ENCODE measurements at places on chromosomes 3 and 15.

- no peak for DNase-seq
Observed at GRCh38 chr15:56988219-56988618, 69.8 kb downstream of the TCF12 start.

GRCh38 chr3:123809597-123809996 is 74.5 kb downstream of the MYLK start:
- no peak for DNase-seq

DNA sequence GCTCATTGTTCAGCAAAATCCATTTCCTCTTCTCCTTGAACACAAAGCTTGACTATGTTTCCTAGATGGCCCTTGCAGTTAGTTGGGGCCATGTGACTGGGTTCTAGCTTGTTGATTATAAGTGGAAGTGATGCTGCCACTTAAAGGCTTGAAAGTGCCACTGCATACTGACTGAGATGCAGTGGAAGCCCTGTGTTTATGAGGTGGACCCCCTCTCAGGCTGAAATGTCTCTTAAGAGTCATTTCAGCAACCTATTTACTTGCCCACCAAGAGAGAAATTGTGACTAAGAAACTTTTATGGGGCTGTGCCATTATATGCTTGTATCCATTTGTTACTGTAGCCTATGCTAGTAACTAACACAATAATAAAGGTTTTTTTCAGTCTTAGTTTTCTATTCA is 8.4 kb upstream of the ANP32A start:
- peak; percentile 57 for DNase-seq

DNA sequence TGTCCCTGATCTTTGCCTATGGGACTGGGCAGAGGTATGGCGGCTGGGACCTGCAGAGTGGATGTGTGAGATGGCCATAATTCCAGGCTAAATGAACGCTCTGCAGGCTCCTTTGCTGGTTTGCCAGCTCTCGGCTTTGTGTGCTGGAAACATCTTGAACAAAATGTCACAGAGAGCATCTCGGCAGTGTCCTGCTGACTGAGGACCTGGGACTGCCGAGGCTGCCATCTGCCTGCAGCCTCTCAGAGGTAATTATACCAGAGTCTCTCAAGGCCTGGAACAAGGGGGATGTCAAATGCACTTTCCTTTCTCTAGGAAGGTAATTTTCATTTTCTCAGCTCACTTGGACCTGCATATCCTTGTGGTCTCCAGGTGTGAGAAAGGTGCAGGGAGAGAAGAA is 354.2 kb downstream of the PDCD6IP start:
- DNase-seq = no peak

- DNase-seq = no peak
Observed at GRCh38 chr15:58694641-58695398, 54.7 kb downstream of the ADAM10 start.

DNA sequence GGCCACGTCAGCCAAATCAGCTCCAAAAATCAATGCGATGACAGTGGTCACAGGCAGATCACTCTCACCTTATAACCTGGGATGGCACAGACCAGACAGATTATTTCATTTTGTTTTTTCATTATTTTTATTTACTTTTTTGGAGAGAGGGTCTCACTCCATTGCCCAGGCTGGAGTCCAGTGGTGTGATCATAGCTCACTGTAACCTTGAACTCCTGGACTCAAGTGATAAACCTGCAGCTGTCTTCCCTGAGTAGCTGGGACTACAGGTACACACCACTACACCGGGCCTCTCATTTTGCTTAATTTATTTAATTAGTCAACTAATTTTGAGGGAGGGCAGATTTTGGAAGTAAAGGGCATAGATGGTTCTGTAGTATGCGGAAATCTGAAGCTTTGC is 51.2 kb upstream of the ICE2 start:
- DNase-seq = no peak

GRCh38 chr3:46835054-46835453 is 28.2 kb downstream of the MYL3 start:
- no peak for DNase-seq

- DNase-seq = no peak
Observed at GRCh38 chr3:99866261-99866761, 48.6 kb downstream of the CMSS1 start.

DNA sequence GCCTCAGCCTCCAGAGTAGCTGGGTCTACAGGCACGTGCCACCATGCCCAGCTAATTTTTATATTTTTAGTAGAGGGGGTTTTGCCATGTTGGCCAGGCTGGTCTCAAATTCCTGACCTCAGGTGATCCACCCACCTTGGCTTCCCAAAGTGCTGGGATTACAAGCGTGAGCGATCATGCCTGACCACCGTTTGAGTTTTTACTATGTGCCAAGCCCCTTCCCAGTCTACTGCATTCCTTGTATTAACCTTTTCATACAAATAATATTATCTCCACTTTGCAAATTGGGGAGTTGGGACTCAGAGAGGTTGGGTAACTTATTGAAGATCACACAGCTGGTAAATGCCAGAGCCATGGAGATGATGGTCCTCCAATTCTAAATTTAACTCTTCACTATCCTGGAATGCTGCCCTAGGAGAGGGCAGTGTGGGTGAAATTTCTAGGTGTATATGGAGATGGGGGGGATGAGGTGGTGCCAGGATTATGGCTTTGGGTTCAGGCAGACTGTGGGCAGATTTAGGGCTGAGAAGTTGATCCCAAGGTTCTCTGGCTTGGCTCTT is 1.0 kb upstream of the PXK start:
- no peak for DNase-seq

Measured in CD4-positive, alpha-beta T cell treated with Interferon alpha-2 for 1 hour (primary cell).